ENCODE measurements at places on chromosomes 2 and 18. TPM values are rescaled to one million over a fixed set of nuclear protein-coding genes. Genes with fewer than 3 reads are reported as not detected.

The TXNDC2 gene
- total RNA-seq = 0.10 TPM

The ATIC gene
- total RNA-seq = 213 TPM

The SLC16A14 gene
- total RNA-seq = 1.0 TPM

The MRPS5 gene
- 76.8 TPM for total RNA-seq

The SLC19A3 gene
- 2.4 TPM for total RNA-seq

The WNT10A gene
- 0.18 TPM for total RNA-seq

The TUBA3E gene
- total RNA-seq = 0.14 TPM

The NCOA1 gene
- total RNA-seq = 9.9 TPM

The BOLL gene
- total RNA-seq = not detected

The MRO gene
- total RNA-seq = 0.05 TPM

The CD8B2 gene
- not detected for total RNA-seq

The TMEM37 gene
- 1.8 TPM for total RNA-seq

The SERPINB13 gene
- total RNA-seq = not detected

The CHRNA1 gene
- not detected for total RNA-seq

The CDK15 gene
- not detected for total RNA-seq

The IL1RN gene
- 0.46 TPM for total RNA-seq

The B3GNT7 gene
- total RNA-seq = 2.0 TPM

The HRH4 gene
- not detected for total RNA-seq

The LOXL3 gene
- 0.34 TPM for total RNA-seq

The POTEJ gene
- not detected for total RNA-seq

The CD207 gene
- total RNA-seq = not detected

The SULT1C2 gene
- 0.48 TPM for total RNA-seq

The FBLN7 gene
- total RNA-seq = 0.74 TPM

The ELOA2 gene
- total RNA-seq = not detected

The TEX44 gene
- total RNA-seq = not detected

The EDAR gene
- 0.01 TPM for total RNA-seq

The TSHZ1 gene
- total RNA-seq = 5.9 TPM

The STRADB gene
- 24.2 TPM for total RNA-seq

The DSG1 gene
- total RNA-seq = not detected
